ENCODE measurements at places on chromosomes 2 and 18. TPM values are rescaled to one million over a fixed set of nuclear protein-coding genes. Genes with fewer than 3 reads are reported as not detected.

DNA sequence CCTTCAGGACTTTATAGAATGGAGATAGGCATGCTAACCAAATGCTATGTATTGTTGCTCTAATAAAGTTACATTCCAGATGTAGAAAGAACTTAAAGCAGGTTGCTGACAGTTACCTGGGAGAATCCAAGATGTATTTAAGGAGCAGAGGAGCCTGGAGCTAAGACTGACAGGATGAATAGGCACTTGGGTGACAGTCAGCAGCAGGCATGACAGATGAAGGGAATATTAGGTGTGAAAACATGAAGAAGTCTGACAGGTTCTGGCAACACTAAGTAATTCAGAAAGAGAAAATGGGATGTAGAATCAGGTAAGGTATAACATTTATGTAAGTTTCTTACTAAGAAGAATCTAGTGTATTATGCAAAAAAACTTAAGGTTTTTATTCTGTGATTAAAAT lies 232.0 kb downstream of the DSC3 start:
- H3K4me3 ChIP-seq: no peak overlapping the region
- H3K4me1 ChIP-seq: no peaks in the 10 kb centered on the region
- no peaks in the 10 kb centered on the region for H3K27me3 ChIP-seq
- H3K27ac ChIP-seq: no peak overlapping the region

- no peak overlapping the region for H3K27ac ChIP-seq
- H3K27me3 ChIP-seq: no peaks in the 10 kb centered on the region
- H3K4me3 ChIP-seq: no peak overlapping the region
- H3K4me1 ChIP-seq: no peaks in the 10 kb centered on the region
- no peaks in the 10 kb centered on the region for H3K36me3 ChIP-seq
These were observed 103.2 kb upstream of the OTX1 start for GRCh38 chr2:62947403-62947802.

GRCh38 chr2:170375192-170375591 lies 197.2 kb downstream of the MYO3B start:
- no peaks in the 10 kb centered on the region for H3K4me1 ChIP-seq
- no peak overlapping the region for H3K27ac ChIP-seq
- peaks cover 21% of the 10 kb centered on the region for H3K27me3 ChIP-seq
- DNase-seq: no peak
- H3K36me3 ChIP-seq: no peaks in the 10 kb centered on the region

- no peak for DNase-seq
- no peaks in the 10 kb centered on the region for H3K4me1 ChIP-seq
- H3K27ac ChIP-seq: no peak overlapping the region
- H3K27me3 ChIP-seq: no peaks in the 10 kb centered on the region
- H3K36me3 ChIP-seq: no peaks in the 10 kb centered on the region
These were observed 404.0 kb upstream of the MYT1L start for GRCh38 chr2:2735041-2735440.

GRCh38 chr18:11689669-11690565 lies 853 bp downstream of the GNAL start:
- no peak overlapping the region for H3K27ac ChIP-seq
- peaks cover 11% of the 10 kb centered on the region for H3K4me1 ChIP-seq
- no peak for DNase-seq
- H3K27me3 ChIP-seq: peaks cover 38% of the 10 kb centered on the region
- H3K36me3 ChIP-seq: no peaks in the 10 kb centered on the region

The RAD51AP2 gene
- total RNA-seq: not detected

GRCh38 chr2:25337891-25338290 lies 3.8 kb downstream of the DNMT3A start:
- H3K36me3 ChIP-seq: no peaks in the 10 kb centered on the region
- no peaks in the 10 kb centered on the region for H3K27me3 ChIP-seq
- H3K4me1 ChIP-seq: peaks cover 81% of the 10 kb centered on the region
- peak overlapping the region; percentile 73 for H3K27ac ChIP-seq
- DNase-seq: no peak

- H3K27ac ChIP-seq: no peak overlapping the region
- no peak for DNase-seq
- no peaks in the 10 kb centered on the region for H3K4me1 ChIP-seq
- H3K36me3 ChIP-seq: no peaks in the 10 kb centered on the region
- no peak overlapping the region for H3K4me3 ChIP-seq
- H3K27me3 ChIP-seq: no peaks in the 10 kb centered on the region
These were observed 253.4 kb downstream of the TMX3 start for GRCh38 chr18:68461481-68462018.

GRCh38 chr2:178886006-178886405 lies 78.8 kb upstream of the TTN start:
- no peak overlapping the region for H3K27ac ChIP-seq
- no peaks in the 10 kb centered on the region for H3K27me3 ChIP-seq
- DNase-seq: no peak
- no peak overlapping the region for H3K4me3 ChIP-seq
- peaks cover 52% of the 10 kb centered on the region for H3K36me3 ChIP-seq

DNA sequence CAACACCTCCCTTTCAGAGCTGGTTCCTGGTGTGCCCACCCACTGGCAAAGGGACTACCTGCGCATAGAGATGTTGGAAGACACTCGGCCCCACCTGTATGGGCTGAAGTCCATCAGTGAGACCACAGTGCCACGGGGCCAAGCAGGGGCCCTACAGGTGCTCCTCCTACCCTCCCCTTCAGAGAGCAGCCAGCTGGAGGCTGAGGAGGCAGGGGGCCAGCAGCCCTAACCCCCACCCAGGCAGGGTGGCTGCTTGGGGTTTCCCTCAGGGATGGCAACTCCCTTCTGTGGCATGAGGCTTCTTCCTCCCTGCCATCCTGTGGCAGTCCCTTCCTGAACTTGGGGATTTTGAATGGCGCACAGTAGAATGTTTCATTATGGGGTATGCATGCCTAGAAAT lies 125.3 kb downstream of the NCK2 start:
- peaks cover 34% of the 10 kb centered on the region for H3K36me3 ChIP-seq
- peaks cover 87% of the 10 kb centered on the region for H3K4me1 ChIP-seq
- H3K27me3 ChIP-seq: no peaks in the 10 kb centered on the region
- peak overlapping the region; percentile 60 for H3K27ac ChIP-seq
- no peak overlapping the region for H3K4me3 ChIP-seq

DNA sequence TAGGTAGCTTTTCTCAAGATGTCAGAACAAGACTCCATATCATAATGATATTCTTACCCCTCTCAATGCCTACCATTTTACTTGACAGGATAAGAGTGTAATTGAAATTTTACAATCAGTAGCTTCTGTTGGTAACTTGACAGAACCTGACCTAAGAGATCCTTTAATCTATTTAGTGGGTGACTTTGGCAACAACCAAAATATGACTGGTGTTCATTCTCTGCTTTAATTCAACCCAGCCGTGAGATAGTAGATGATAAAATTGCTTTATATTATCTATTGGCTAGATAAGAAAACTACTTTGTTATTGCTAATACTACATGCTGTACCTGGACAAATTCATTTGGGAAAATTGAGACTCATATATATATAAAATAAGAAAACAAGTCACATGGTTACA lies 770.2 kb upstream of the NXPH2 start:
- H3K4me3 ChIP-seq: no peak overlapping the region
- no peaks in the 10 kb centered on the region for H3K27me3 ChIP-seq
- no peak for DNase-seq
- H3K27ac ChIP-seq: no peak overlapping the region
- H3K36me3 ChIP-seq: no peaks in the 10 kb centered on the region
- no peaks in the 10 kb centered on the region for H3K4me1 ChIP-seq

All from CD4-positive, CD25-positive, alpha-beta regulatory T cell (primary cell).